ENCODE measurements at places on chromosomes 2 and 18. TPM values are rescaled to one million over a fixed set of nuclear protein-coding genes. Genes with fewer than 3 reads are reported as not detected.

DNA sequence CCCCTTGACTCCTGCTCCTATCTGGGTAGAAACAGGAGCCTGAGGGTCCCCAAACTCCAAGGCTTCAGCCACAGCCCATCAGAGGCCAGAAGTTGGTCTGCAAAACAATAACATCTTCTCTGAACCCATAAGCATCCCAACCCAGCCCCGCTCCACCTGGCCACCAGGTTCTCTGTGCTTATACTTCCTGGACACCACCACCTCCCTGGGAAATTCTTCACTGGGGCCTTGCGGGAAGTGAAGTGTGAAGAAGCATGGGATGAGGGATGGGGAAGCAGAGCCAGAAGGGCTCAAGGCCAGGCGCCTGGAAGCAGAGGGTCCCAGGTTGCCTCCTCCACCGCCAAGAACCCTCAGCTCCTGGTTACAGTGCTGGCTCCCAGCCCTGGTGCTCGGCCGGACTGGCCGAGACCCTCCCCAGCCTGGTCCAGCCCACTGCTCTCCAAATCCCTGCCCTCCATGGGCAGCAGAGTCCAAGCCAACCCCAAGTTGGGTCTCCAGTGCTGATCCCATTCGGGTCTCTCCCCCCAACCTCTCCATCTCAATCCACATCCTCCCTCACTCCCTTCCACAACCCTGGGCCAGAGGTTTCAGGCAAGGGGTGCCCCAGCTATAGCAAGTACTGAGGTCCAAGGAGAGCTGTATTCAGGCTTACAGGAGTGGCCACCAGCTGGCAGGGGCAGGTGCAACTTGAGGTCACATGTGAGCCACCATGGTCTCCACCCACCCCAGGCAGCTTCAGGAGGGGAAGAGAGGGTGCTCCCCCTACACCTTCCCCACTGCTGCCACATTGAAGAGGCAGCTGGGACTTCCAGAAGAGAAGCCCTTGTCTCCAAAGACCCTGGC, 60.7 kb downstream of the TNS1 start:
- no peak for DNase-seq

DNA sequence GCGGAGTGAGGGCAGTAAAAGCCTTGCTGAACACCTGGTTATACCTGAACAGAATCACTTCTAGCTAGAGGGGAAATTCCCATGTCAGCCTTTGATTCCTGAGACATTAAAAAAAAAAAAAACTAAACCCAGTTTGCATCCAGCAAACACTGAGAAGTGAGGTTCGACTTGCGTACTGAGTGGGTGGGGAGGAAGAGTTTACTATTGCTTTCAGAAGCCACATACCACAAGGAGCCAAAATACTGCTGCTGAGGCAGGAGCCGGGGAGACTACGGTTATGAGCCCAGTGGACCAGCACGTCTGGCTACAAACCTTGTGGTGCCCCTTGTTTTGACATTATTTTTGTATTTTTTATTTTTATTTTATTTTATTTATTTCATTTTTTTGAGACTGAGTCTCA, 2.7 kb downstream of the COLEC11 start:
- no peak for DNase-seq

Gene RNF125
- polyA plus RNA-seq, result 12.1 TPM

GRCh38 chr2:18763338-18763737, 174.0 kb upstream of the NT5C1B start:
- no peak for DNase-seq

Gene RNF152
- polyA plus RNA-seq, result 4.4 TPM

Gene CCDC74A
- polyA plus RNA-seq, result 1.2 TPM

GRCh38 chr2:30252723-30253701, 21.7 kb downstream of the LBH start:
- peak; percentile 45 for DNase-seq
